PC-9 (cell line): ENCODE measurements at places on chromosomes 16 and 17. TPM values are rescaled to one million over a fixed set of nuclear protein-coding genes. Genes with fewer than 3 reads are reported as not detected.

DNA sequence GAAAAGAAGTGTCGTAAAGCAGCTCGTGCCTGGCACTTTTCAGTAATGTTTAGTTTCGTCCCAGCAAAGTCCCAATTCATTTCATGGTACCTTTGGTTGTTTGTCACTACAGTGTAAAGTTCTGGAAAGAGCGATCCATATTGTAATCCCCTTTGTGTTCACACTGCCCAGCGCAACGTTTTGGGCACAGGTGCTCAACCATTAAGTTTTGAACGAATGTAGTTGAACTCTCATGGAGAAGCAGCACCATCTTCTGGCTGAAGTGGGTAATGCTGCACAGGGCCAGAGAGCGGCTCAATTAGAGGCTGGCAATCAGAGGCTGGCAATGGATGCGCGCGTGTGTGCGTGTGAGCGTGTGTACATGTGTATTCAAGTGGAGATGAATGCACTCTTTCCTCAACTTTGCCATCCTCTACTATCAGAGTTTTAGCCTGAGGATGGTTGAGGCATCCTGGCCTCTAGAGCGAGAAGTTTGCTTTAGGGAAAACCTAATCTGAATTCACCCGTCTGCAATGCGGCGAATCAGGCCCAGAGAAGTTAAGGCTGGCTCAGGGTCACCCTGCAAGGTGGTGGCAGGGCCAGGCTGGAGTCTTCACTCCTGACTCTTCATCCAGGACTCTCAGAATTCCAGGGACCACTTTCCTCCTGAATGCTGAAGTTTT lies 29.9 kb downstream of the DYNLL2 start:
- H3K27ac ChIP-seq: no peak overlapping the region
- peaks cover 16% of the 10 kb centered on the region for H3K27me3 ChIP-seq
- H3K4me1 ChIP-seq: no peaks in the 10 kb centered on the region
- DNase-seq: peak; percentile 74
- no peak overlapping the region for H3K4me3 ChIP-seq

GRCh38 chr17:48478224-48479013 lies 48.4 kb upstream of the SKAP1 start:
- no peak for DNase-seq
- H3K4me1 ChIP-seq: peaks cover 27% of the 10 kb centered on the region
- no peak overlapping the region for H3K27ac ChIP-seq
- H3K36me3 ChIP-seq: no peaks in the 10 kb centered on the region
- H3K4me3 ChIP-seq: no peak overlapping the region

DNA sequence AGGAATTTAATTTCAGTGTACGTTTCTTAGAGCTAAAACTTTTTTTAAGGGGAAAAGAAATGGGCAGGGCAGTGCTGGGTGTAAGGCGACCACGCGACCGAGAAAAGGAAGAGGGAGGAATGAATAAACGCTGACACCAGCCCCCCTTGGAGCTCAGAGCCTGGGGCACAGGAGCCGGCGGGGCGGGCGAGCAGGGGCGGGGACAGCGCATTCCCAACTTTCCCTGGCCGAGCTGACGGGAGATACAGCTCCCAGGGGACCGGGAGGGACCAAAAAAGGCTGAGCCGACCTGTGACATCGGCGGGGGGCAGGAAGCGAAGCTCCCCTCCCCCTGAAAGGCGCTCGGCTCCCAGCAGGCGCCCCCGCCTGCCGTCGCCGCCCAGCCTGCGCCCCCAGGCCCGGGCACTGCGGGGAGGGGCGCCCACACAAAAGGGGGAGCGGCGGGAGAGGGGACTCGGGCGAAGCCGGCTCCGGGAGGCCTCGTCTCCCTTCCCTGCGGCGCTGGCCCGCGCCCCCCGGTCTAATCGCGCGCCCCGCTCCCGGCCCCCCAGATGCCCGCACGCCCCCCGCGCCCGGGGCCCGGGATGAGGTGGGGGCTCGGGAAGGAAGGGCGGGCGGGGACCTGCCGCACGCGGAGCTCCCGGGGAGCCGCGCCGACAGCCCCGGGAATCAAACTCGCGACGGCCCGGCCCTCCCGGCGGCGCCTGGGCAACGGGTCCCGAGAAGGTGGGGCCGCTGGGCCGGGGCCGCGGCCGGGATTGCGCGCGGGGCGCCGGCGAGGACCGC lies 622 bp downstream of the CUEDC1 start:
- H3K36me3 ChIP-seq: no peaks in the 10 kb centered on the region
- peak; percentile 61 for DNase-seq

Gene MYH13
- not detected in 2 replicates for total RNA-seq

Gene RAMP2
- 1.1 TPM in 1 of 2 replicates, not detected in the other for total RNA-seq

- no peaks in the 10 kb centered on the region for H3K4me1 ChIP-seq
- no peaks in the 10 kb centered on the region for H3K27me3 ChIP-seq
- H3K4me3 ChIP-seq: no peak overlapping the region
- H3K36me3 ChIP-seq: no peaks in the 10 kb centered on the region
- H3K27ac ChIP-seq: no peak overlapping the region
Measured at GRCh38 chr16:914440-914839, 56.3 kb downstream of the LMF1 start.

DNA sequence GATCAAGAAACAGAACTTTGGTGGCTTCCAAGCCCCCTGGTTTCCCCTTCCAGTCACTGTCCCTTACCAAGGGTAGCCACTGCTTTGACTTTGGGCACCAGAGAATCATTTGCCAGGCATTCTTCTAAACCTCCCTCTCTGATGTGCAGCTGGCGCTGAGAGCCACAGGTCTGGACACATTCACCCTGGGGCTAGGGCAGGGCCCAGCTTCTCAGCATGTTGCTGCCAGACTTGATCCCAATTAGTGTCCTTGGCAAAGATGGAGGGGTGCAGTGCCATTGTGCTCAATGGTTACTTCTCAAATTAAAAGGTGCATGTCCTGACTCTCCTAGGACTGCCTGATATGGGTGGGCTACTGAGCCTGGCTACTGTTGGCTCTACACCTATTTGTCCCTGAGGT lies 7.6 kb upstream of the SLC47A2 start:
- DNase-seq: peak; percentile 84
- peak overlapping the region; percentile 29; the same call in 1 of the 2 replicates for H3K4me3 ChIP-seq
- H3K27ac ChIP-seq: peak overlapping the region; percentile 72
- H3K36me3 ChIP-seq: no peaks in the 10 kb centered on the region

DNA sequence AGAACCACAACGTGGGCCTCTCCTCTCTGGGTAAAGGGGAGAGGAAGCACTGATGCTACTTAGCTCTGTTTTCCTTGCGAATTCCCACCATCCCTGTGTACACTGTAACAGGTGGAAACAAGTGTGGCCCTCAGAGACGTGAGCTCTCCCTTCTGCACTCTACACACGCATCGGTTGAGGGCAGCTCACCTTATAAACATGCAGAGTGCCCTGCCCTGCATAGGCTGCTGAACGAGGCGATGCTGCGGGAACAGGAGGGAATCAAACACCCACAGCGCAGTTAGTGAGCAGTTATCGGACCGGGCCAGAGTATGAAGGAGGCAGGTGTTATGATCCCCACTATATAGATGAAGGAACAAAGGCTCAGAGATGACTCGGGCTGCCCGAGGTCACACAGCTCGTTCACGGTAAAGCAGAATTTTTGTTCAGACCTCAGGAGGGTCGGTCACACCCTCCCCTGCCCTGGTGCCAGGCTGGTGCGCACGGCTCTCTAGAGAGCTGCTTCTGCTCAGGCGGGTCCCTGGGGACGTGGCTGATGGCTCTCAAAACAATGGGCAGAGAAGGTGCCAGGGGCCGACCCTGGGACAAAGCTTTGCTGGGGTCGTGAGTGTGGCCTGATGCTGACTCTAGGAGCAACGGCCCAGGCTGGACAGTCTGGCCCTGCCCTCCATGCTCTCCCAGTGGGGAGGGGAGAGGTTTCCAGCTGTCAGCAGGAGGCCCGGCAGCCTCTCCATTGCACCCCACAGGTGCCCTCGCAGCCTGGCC lies 68.5 kb downstream of the RPH3AL start:
- H3K27ac ChIP-seq: no peak overlapping the region
- no peaks in the 10 kb centered on the region for H3K36me3 ChIP-seq
- peaks cover 5% of the 10 kb centered on the region; the same call in 1 of the 2 replicates for H3K27me3 ChIP-seq
- no peak for DNase-seq
- H3K4me3 ChIP-seq: no peak overlapping the region
